Amygdala (tissue), 56 donors: ENCODE measurements at places on chromosomes 3 and 15.

- no peak for DNase-seq
Observed at GRCh38 chr3:157094751-157095480, 65.0 kb downstream of the CCNL1 start.

DNA sequence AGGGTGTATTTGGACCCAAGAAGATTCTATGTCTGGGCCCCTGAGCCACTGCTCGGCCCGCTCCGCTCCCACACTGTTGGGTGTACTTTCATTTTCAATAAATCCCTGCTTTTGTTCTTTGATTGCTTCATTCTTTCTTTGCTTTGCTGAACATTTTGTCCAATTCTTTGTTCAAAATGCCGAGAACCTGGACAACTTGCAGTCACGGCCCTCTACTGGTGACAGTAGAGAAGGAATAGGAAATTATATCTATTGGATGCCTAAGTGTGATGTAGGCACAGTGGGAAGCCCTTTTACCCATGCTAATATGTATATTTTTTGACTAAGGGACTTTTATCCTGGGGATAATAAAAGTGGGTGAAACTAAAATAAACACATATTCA is 340.8 kb downstream of the LRRC3B start:
- DNase-seq = no peak

- no peak for DNase-seq
Observed at GRCh38 chr3:27553886-27554540, 69.8 kb upstream of the SLC4A7 start.

GRCh38 chr3:120196333-120196732 is 88.7 kb downstream of the GPR156 start:
- DNase-seq = no peak

DNA sequence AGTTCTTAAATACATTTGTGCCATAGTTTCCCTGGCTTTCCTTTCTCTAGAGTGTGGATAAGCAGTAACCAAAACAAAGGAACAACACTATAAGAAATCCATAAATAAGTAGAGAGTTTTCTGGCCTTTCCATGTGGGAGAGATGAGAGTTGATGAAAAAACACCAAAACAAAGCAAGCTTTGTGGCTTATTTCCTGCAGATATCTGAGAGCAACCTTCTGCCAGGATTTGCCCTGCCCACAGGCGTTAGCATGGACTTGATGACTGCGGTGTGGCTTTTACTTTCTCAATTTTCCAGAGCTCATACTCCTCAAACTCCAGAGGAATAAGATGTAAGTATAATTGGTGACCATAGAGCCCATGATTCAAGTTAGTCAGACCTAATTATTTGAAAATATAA is 194.9 kb downstream of the RAP2B start:
- no peak for DNase-seq
